Germinal center (tissue), 1 donor: ENCODE measurements at places on chromosomes 12 and 14.

DNA sequence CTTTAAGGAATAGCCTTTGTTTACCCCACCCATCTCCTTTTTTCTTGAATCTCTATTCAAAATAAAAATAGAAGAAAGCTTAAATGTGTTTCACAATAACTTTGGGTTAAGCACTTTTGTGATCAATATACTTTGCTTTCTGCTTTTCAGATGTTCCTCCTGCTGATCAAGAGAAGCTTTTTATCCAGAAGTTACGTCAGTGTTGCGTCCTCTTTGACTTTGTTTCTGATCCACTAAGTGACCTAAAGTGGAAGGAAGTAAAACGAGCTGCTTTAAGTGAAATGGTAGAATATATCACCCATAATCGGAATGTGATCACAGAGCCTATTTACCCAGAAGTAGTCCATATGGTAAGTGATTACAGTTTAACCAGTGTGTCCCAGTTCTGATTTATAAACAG lies 95.0 kb downstream of the PPP2R5C start:
- DNase-seq = no peak

DNA sequence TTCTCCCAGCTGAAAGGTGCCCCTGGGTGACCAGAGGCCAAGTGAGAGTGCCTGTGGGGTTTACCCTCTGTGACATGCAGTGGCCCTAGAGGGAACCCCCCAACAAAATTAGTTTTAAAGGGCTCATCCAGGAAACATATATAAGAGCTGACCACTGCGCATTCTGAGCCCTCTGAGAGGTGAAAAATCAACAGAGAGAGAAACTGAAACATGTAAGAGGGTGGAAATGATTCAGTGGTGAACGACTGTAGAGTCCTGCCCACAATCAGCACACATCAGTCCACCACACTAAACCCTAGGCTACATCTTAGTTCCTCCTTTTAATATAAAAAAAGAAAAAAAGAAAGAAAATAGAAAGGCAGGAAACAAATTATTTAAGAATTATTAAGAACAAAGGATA lies 21.0 kb upstream of the ACSM4 start:
- DNase-seq = no peak

- no peak for DNase-seq
Observed at GRCh38 chr12:2535583-2536204, 259.1 kb upstream of the FKBP4 start.

GRCh38 chr14:39731912-39732311 lies 299.7 kb upstream of the FBXO33 start:
- no peak for DNase-seq

GRCh38 chr14:79165471-79166090 lies 995.4 kb downstream of the NRXN3 start:
- no peak for DNase-seq

DNA sequence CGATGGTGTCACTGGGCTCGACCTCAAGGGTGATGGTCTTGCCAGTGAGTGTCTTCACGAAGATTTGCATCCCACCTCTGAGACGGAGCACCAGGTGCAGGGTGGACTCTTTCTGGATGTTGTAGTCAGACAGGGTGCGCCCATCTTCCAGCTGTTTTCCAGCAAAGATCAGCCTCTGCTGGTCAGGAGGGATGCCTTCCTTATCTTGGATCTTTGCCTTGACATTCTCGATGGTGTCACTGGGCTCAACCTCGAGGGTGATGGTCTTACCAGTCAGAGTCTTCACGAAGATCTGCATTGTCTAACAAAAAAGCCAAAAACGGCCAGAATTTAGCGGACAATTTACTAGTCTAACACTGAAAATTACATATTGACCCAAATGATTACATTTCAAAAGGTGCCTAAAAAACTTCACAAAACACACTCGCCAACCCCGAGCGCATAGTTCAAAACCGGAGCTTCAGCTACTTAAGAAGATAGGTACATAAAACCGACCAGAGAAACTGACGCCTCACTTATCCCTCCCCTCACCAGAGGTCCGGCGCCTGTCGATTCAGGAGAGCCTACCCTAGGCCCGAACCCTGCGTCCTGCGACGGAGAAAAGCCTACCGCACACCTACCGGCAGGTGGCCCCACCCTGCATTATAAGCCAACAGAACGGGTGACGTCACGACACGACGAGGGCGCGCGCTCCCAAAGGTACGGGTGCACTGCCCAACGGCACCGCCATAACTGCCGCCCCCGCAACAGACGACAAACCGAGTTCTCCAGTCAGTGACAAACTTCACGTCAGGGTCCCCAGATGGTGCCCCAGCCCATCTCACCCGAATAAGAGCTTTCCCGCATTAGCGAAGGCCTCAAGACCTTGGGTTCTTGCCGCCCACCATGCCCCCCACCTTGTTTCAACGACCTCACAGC lies 717 bp downstream of the UBC start:
- DNase-seq = peak; percentile 49

DNA sequence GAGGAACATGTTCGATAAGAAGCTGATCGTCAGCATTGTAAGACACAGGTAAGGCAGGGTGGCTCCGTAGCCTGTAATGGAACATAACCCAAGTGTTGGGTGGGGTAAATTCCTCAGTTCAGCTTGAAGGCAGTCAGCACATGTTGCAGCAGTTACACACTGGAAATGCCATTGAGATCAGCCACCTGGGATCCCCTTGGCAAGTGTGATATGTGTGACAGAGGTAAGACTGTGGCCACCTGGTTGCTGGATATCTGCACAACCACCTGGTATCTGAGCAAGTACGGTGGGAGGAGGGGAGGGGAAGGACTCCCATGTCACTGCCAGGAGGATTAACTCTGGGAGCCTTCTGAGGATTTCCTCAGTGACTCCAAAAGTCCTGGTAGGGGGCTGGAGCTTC lies 158.0 kb upstream of the CAND1 start:
- DNase-seq = no peak

GRCh38 chr12:96120359-96121100 lies 73.6 kb upstream of the ELK3 start:
- peak; percentile 33 for DNase-seq

GRCh38 chr12:49621651-49622500 lies 1.5 kb upstream of the PRPF40B start:
- DNase-seq = no peak

GRCh38 chr14:80996049-80996901 lies 40.9 kb downstream of the TSHR start:
- peak; percentile 57 for DNase-seq

DNA sequence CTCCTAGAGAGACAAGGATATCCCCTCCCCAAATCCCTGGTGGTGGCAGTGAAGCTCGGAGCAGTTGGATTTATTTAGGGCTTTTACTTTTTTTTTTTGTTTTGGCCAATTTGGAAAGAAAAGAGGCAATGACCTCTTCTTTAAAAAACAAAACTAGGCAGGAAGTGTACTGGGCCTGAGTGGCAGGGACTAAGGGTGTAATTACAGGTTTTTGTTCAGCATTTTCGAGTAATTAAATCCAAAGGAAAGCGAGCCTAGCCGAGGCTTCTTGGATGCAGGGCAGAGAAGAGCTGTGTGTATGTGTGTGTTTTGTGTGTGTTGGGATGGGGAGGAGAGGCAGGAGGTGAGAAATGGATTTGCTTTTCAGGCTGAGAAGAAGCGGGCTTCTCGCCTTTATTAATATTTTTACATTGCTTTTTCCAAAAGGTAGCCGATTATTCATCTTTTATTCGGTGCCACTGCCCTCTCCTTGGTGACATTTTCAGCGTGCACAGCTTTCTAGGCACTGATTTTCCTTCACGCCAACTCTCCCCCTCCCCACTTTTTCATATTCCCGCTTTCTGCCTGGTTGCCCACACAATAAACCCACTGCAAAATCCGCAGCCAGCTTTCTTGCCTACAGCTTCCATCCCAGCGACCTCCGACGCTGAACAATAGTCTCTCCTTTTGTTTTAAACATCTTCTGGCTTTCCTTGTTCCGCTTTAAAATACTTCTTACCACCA lies 8.9 kb upstream of the IRF2BPL start:
- DNase-seq = no peak

- no peak for DNase-seq
Observed at GRCh38 chr12:94150240-94151121, 2.1 kb downstream of the PLXNC1 start.

DNA sequence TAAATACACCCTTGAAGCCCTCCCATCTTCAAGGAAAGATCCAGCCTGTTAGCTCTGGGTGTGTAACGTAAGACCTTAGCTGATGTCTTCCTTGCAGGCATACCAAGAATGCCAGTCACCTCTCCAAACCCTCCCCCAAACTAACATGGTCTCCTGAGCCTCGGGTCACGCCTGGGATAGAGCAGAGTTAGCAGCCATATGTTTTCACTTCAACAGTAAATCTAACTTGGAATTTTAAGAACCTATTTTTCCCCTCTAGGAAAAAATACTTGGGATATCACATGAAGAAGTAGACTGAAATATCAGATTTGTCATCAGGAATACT lies 27.9 kb downstream of the BCL2L14 start:
- DNase-seq = no peak
